ENCODE measurements at places on chromosomes 3 and 15. TPM values are rescaled to one million over a fixed set of nuclear protein-coding genes. Genes with fewer than 3 reads are reported as not detected.

ZMYND10 gene
- total RNA-seq = 0.54 TPM

ZBED2 gene
- not detected for total RNA-seq

FGF7 gene
- 5.7 TPM for total RNA-seq

SAXO2 gene
- 4.3 TPM for total RNA-seq

TMEM108 gene
- 17.4 TPM for total RNA-seq

SMAD6 gene
- total RNA-seq = 176 TPM

All from mesothelial cell of epicardium (in vitro differentiated cells).